ENCODE measurements at places on chromosomes 4 and X. TPM values are rescaled to one million over a fixed set of nuclear protein-coding genes. Genes with fewer than 3 reads are reported as not detected.

AKAP14 gene
- not detected for total RNA-seq

DNA sequence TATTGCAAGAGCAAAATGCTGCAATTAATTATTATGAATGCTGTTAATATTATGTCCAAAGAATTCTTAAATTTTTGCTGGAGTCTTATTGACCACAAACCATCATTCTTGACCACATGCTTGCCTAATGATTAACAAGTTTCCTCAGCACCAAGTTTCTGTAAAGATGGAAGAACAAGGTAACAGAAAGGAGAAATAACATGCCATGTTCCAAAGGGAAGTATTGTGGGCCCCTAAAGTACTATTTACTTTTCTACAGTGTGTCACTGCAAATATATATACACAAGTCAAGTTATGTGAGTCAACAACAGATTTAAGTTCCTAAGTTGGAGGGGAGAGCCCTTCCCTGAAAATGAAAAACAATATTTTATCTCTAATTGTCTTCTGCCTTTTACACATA, 20.6 kb downstream of the FAM47E start:
- DNase-seq, result no peak
- H3K27ac ChIP-seq, result no peak overlapping the region
- no peaks in the 10 kb centered on the region for H3K27me3 ChIP-seq
- H3K4me1 ChIP-seq, result no peaks in the 10 kb centered on the region

- no peak overlapping the region for H3K27ac ChIP-seq
- no peak overlapping the region for H3K4me3 ChIP-seq
- peaks cover 2% of the 10 kb centered on the region for H3K4me1 ChIP-seq
- no peaks in the 10 kb centered on the region for H3K27me3 ChIP-seq
Measured at GRCh38 chrX:39762266-39762841, 335.4 kb downstream of the BCOR start.

DNA sequence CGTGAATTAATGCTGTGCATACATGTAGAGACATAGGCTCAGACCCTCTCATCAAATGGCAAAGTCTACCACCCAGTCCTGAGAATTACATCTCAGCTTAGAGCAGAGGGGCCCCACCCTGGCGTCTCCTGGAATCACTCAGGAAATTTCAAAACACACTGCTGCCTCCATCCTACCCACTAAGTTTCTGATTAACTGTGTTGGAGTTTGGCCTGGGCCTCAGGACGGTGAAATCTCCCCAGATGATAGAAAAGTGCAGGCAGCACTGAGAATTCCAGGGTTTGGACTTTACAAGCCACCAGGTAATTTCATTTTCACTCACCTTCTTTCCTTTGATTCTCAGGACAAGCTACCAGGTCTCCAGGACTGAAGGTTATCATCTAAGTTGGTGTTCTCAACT, 3.3 kb upstream of the FAM9C start:
- H3K36me3 ChIP-seq, result no peaks in the 10 kb centered on the region
- no peak for DNase-seq
- no peaks in the 10 kb centered on the region for H3K27me3 ChIP-seq
- no peak overlapping the region for H3K27ac ChIP-seq
- H3K4me3 ChIP-seq, result no peak overlapping the region

- H3K4me1 ChIP-seq, result no peaks in the 10 kb centered on the region
- no peaks in the 10 kb centered on the region for H3K27me3 ChIP-seq
- no peak overlapping the region for H3K4me3 ChIP-seq
- no peaks in the 10 kb centered on the region for H3K36me3 ChIP-seq
- no peak overlapping the region for H3K27ac ChIP-seq
- DNase-seq, result no peak
Measured at GRCh38 chr4:155047755-155048154, 160.7 kb upstream of the NPY2R start.

Data from esophagus squamous epithelium (tissue), 5 donors.